Activated naive CD4-positive, alpha-beta T cell treated with anti-CD3 and anti-CD28 coated beads for 36 hours (primary cell): ENCODE measurements at places on chromosomes 5 and 9. TPM values are rescaled to one million over a fixed set of nuclear protein-coding genes. Genes with fewer than 3 reads are reported as not detected.

Gene DOLK
- 2.5 TPM for total RNA-seq

Gene FREM1
- not detected for total RNA-seq

Gene CFAP77
- not detected for total RNA-seq

Gene HK3
- not detected for total RNA-seq

Gene C5
- 1.6 TPM for total RNA-seq

Gene SH3RF2
- not detected for total RNA-seq

Gene TMEFF1
- 0.27 TPM for total RNA-seq

Gene PHF24
- total RNA-seq, result not detected
